ENCODE measurements at places on chromosomes 4 and X.

- DNase-seq: no peak
Observed at GRCh38 chrX:71653344-71653743, 14.0 kb upstream of the LOC101059915 start.

- no peak for DNase-seq
Observed at GRCh38 chr4:35793045-35793722, 451.1 kb downstream of the ARAP2 start.

DNA sequence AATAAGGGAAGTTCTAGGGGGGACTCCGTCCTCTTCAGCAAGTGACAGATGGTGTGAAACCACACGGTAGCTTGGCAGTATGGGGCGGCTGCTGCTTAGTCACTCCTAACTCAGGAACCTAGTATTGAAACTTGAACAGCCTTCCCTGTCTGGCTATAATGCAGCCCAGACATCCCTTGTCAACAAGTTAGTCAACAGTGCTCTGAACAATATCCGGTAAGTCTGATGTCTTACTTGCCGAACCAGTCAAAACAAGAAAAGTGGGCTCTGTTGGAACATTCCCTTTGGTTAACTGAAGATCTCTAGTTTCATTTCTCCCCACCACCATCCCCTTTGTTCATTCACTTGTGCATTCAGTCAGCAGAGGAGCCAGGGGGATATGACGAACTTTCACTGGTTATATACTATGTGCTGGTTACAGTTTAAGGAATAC lies 18.7 kb upstream of the CXCL13 start:
- DNase-seq: no peak

GRCh38 chr4:32680946-32681345 lies 1960.8 kb downstream of the PCDH7 start:
- DNase-seq: no peak

DNA sequence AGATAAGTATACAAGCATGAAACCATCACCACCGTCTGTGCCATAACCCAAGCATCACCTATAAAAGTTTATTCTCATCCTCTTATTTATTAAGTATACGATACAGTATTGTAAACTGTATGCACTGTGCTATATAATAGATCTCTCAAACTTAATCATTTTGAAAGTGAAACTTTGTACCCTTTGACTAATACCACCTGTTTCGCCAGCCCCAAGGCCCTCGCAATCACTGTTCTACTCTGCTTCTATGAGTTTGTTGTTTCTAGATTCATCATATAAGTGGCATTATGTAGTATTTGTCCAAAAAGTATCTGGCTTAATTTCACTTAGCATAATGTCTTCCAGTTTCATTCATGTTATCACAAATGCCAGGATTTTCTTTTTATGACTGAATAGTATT lies 72.1 kb upstream of the DOCK11 start:
- DNase-seq: no peak

GRCh38 chrX:3351276-3351675 lies 4.8 kb upstream of the MXRA5 start:
- DNase-seq: no peak

DNA sequence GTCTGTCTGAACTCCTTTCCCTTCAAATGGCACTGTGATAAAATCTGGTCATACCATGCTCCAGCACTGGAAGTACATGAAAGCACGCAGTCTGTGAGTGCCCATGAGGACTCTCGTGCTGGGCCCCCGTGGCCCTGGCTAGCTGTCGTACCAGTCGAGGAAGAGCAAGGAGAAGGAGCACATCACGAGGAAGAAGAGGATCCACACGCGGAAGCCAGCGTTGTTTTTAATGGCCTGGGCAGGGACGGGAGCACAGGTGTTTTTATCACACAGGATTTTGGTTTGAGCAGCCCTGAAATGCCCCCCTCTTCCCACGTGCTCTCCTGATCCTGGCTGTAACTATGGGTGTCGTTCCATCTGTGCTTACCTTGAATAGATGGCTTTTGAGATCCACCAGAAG lies 33.0 kb downstream of the NSG1 start:
- no peak for DNase-seq

GRCh38 chr4:88196523-88197185 lies 38.2 kb upstream of the ABCG2 start:
- no peak for DNase-seq

GRCh38 chrX:135985157-135985972 lies at the start of gene SLC9A6:
Gene SLC9A6, plus strand, starts transcription at chrX:135985435. Its CDS starts 224 bp downstream, at chrX:135985659.
- peak; percentile 53 for DNase-seq

DNA sequence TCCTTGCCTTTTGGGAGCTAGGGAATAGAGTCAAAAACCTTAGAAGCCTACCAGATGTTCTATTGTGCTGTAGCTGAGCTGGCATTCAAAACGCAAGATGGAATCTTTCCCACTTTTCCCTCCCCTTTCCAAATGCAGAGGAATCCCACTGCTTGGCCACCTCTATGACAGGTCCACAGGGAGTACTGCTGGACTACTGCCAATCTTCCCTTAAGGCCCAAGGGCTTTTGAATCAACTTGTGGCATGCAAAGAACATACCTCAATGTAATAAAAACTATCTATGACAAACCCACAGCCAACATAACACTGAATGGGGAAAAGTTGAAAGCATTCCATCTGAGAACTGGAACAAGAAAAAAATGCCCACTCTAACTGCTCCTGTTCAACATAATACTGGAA lies 139.2 kb upstream of the AGTR2 start:
- DNase-seq: no peak

- DNase-seq: no peak
Observed at GRCh38 chr4:53274609-53275268, 91.1 kb downstream of the SCFD2 start.

DNA sequence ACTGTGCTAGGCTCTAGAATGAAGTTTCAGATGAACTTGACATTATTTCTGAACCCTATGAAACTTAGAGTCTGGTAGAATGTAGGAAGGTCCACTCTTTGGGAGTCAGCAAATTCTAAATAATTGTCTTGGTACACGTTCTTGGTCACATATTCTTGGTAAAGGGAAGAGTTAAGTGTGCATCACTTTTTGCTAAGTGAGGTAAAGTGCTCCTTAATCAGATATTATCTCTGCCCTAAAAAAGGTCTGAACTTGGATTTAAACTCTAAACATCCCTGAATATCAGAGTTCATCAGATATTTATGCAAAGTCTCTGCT lies 7.2 kb downstream of the OCIAD2 start:
- DNase-seq: no peak

DNA sequence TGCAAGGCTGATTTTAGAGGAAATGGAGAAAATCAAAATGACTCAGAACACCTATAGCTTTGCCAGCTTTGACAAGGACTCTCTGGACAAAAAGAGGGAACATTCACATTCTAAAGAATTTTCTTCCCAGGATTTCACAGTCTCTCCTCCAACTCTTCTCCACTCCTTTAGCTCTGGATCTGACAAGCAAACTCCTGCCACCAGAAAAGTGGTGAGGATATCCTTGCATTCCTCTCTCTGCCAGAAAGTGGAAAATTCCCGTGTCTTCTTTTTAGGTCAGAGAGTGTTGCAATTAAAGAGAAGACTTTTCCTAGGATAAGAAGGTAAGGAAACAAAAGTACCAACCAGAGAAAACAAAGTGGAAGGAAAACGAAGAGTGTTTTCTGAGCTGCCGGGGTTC lies 16.1 kb upstream of the PDGFRA start:
- no peak for DNase-seq

GRCh38 chr4:70183168-70183939 lies 12.2 kb upstream of the ODAM start:
- DNase-seq: no peak

GRCh38 chrX:154735695-154736393 lies 15.0 kb downstream of the GAB3 start:
- DNase-seq: no peak

- no peak for DNase-seq
Observed at GRCh38 chrX:8377041-8377440, 87.6 kb upstream of the VCX3B start.

DNA sequence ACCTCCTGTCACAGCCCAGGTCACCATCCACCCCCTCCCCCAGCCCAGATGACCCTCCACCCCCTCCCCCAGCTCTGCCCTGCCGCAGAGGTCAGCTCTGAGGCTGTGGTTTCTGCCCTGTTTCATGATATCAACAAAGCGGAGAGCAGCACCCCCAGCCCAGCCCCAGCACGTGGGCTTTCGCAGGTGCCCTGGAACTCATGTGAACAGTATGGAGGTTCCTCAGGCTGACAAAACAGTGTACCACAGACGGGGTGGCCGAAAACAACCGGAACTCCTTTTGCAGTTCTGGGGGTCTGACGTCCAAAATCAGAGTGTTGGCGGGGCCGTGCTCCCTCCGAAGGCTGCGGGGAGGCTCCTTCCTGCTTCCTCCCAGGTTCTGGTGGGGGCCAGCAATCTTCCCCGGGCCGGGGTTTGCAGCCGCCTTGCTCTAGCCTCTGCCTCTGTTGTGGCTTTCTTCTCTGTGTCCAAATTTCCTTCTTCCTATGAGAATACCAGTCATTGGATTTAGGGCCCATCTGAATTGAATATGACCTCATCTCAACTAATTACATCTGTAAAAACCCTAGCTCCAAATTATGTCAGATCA lies 7.9 kb upstream of the PSAPL1 start:
- DNase-seq: no peak

DNA sequence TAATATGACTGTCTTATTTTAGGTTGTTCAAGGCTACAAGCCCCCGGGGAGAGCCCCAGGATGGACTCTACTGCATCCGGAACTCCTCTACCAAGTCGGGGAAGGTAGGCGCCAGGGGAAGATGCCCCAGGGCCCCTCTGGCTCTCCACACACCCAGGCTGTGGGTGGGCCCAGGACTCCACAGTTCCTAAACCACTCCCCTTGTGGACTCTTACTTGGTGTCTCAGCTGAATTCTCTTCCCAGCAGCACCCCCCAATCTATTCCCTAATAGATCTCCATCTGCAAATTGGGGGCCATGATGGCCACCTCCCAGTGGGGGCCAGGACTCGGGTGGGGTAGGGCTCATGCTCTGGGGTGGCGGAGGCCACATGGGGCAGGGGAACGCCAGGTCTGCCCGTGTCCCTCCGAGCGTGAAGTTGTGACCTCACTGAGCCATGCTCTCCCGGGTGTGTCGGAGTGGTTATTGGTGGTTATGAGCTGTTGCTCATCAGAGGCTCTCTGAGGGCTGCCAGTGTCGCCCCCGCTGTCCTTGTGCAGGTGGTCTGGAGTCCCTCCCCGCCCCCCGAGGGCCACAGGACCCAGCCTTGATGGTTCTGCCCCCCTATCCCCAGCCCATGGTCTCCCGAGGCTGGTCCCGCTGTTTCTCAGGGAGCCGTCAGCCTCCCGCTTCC lies 11.2 kb upstream of the ADD1 start:
- no peak for DNase-seq

GRCh38 chr4:168408620-168409019 lies 71.7 kb downstream of the DDX60L start:
- DNase-seq: no peak

- DNase-seq: peak; percentile 44
Observed at GRCh38 chrX:153984351-153985178, 12.0 kb downstream of the TMEM187 start.

- DNase-seq: no peak
Observed at GRCh38 chr4:102601586-102602227, 100.5 kb downstream of the NFKB1 start.
